NCI-H1436 treated with DMSO at 0.1 percent for 48 hours (cell line): ENCODE measurements at places on chromosomes 13 and 19.

- no peak for DNase-seq
These were observed 51.5 kb downstream of the BICRA start for GRCh38 chr19:47660435-47660832.

GRCh38 chr19:46950526-46951170, 69.0 kb upstream of the NPAS1 start:
- no peak for DNase-seq

- DNase-seq = no peak
These were observed 42.8 kb downstream of the GAS6 start for GRCh38 chr13:113820813-113821651.

GRCh38 chr13:27925220-27925991, 5.6 kb downstream of the PDX1 start:
- DNase-seq = no peak

DNA sequence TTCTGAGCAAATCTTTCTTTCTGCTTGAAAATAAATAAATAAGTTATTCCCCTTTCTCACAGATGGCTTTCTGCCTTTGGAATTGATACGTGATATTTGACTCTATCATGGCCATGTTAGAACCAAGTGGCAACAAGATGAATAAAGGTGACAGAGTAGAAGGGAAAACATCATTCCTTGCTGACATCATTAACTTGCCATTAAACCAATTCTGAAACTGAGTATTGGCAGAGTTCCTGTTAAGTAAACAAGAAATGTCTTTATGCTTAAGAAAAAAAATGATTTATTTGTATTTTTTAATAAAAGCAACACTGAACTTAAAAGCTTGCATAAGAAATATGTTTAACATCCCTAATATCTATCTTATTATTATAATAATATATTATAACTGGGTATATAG, 828.1 kb downstream of the PCDH9 start:
- no peak for DNase-seq

DNA sequence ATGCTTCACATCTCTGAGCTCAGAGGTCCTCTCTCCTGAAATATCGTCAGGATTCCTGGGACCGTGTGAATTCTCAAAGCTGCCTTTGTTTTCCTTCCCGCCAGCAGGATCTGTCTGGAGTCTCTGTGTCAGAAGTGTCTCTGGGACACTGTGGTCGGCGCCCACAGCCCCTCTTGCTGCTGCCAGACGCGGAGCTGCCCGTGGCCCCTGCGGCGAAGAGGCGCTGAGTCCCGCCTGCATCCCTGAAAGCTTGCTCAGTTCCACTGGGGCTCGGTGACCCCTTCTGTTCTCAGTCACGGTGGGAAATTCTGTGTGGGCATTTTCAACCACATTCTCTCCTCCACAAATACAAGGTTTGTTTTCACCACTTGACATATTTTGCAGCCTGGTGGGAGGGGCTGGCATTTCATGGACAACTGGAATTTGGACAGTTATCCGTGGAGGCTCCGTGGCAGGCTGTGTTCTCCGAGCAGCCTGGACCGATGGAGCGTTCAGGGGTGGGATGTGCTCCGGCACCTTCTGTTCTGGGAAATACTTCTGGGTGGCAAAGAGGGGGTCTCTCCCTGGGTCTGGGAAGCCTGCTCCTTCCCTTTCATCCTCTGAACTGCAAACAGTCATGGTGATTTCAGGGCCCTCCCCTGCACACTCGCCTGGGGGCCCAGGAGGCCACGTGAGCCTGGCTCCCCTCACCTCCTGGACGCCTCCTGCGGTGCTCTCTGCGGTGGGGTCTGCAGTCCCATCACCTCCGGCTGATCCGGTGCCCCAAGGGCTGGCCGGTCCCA, 42.6 kb upstream of the GRTP1 start:
- DNase-seq = no peak

- no peak for DNase-seq
These were observed 11.6 kb downstream of the IGFL2 start for GRCh38 chr19:46159418-46160232.

GRCh38 chr19:7792281-7792680, 29.2 kb downstream of the CLEC4M start:
- DNase-seq = no peak

DNA sequence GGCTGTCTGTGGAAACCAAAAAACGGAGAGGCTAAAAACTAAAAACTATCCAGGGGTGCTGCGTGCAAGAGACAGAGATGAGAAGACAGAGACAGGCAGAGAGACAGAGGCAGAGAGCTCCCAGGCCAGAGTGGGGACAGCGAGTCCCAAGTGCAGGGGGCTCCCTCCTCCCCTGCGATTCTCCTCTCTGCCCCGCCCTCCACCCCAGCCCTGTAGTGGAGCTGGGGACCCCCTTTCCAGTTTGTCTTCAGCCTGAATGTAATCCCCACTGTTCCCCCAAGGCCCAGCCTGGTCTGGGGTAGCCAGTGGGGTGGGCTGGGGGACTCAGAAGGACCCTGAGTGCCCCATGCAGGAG, 2.0 kb downstream of the NFIC start:
- no peak for DNase-seq

DNA sequence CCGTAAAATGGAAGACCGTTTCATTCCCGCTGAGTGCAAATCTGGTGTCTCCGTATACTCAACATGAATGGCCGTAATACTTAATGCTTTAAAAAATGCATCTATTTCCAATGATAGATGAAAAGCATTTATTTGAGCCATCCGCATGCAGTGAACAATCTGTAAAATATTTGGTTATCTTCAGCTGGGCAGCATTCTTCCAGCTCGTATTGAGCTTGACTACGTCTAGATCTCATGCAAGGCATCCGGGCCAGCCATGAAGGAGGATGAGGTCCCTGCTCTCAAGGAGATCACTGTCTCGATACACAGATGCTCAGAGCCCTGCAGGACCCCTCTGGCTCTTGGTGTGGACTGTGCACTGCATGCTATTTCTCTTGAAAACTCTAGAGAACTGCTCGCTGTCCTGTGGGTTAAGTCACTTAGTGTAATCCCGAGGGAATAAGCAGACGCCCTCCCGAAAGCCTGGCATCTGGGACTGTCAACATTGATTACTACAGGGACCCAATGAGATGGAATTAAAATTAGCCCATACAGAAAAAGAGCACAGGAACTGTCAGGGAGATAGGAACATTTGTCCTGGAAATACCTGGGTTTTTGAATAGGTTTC, 112.4 kb upstream of the RNF113B start:
- no peak for DNase-seq

DNA sequence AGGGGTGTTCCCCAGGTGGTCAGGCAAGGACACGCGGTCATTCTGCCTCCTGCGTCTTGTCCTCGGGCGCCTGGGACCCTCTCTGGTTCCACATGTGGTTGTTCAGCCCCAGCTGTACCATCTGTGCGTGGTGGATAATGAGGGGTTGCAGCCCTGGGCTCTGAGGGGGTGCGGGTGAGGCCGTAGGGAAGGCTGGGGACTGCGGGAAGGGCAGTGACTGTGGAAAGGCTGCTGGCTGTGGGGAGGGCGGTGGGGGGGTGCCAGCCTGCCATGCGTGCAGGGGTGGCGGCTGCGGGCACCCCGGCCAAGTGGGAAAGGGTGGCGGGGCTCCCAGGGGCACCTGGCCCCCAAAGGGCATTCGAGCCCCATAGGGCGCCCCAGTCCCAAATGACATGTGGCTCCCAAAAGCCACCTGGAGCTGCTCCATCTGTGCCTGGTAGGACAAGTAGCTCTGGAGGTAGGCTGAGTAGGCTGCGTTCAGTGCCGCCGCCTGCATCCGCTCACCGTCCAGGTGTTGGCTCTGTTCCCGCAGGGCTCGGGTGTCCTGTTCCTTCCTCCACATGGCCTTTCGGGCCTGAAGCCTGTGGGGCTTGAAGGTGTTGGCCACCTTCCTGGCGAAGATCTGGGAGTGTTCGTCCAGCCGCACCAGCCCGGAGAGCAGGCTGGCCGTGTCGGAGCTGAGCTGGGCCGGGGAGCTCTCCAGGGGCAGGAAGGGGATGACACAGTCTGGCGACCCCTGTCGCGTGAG, 15.1 kb downstream of the TICAM1 start:
- no peak for DNase-seq
